ENCODE measurements at places on chromosomes 2 and 18. TPM values are rescaled to one million over a fixed set of nuclear protein-coding genes. Genes with fewer than 3 reads are reported as not detected.

Gene GRP
- total RNA-seq: not detected

Gene FNDC4
- not detected for total RNA-seq

Gene VWC2L
- total RNA-seq: not detected

Gene SCYGR6
- total RNA-seq: not detected

Gene SGPP2
- 5.7 TPM for total RNA-seq

Gene MOB4
- 23.6 TPM for total RNA-seq

Gene ATP6V1B1
- total RNA-seq: not detected

Gene KATNAL2
- 0.32 TPM for total RNA-seq

Gene IFIH1
- 15.8 TPM for total RNA-seq

Gene MROH2A
- not detected for total RNA-seq

Gene CAPN14
- total RNA-seq: 0.29 TPM

Gene WNT10A
- total RNA-seq: 1.1 TPM

Gene ASXL3
- total RNA-seq: not detected

Gene PID1
- total RNA-seq: not detected

Gene DNAH6
- 0.13 TPM for total RNA-seq

Gene MYO1B
- total RNA-seq: 12.1 TPM

Gene SPDYA
- 0.99 TPM for total RNA-seq

Gene AMER3
- not detected for total RNA-seq

Gene SULT1C4
- total RNA-seq: not detected

Gene DLX2
- not detected for total RNA-seq

Gene CAVIN2
- not detected for total RNA-seq

Gene KIAA2012
- not detected for total RNA-seq

Gene FAP
- total RNA-seq: not detected

Gene TUBA3E
- total RNA-seq: not detected

Gene SRD5A2
- 0.04 TPM for total RNA-seq

Gene SCN7A
- not detected for total RNA-seq

Gene RIT2
- total RNA-seq: not detected

Gene PRKAG3
- not detected for total RNA-seq

Gene PROM2
- 0.48 TPM for total RNA-seq

Gene CPSF3
- 84.4 TPM for total RNA-seq
